ENCODE measurements at places on chromosomes 2 and 18.

DNA sequence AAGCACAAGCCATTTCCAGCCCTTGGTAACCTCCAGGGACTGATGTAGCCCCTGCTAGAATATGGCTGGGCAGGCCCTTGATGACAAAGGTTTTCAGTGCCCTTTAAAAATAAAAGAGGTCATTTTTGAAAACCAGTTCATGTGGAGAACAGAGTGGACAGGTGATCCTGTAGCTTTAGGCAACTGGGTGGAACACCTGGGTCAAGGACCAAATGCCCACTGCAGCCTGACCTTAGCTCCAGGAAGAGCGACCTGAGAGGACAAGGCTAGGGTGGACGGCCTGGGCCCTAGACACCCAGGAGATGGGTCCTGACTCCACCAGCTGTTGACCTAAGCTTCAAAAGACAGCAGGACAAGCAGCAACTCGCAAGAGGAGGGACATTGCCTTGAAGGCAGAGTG lies 116.6 kb downstream of the LIPG start:
- DNase-seq = no peak

- DNase-seq = peak; percentile 41
These were observed 168.2 kb downstream of the FAM210A start for GRCh38 chr18:13558124-13558523.

DNA sequence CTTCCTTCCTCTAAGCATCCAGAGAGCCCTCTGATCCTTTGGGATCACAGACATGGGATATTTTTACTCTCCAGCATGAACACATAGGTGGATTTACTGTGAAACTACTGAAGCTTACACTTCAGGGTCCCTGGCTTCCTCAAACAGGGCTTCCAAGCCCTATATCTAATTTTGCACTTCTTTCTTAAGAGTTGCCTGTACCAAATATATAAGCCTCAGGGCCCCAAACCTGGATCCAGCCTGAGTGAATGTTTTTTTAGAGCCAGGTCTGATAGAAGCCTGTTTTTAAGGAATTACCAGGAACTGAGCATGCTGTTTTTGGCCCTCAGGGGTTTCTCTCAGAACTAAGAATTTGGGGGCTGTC lies 13.2 kb upstream of the KCMF1 start:
- DNase-seq = no peak

DNA sequence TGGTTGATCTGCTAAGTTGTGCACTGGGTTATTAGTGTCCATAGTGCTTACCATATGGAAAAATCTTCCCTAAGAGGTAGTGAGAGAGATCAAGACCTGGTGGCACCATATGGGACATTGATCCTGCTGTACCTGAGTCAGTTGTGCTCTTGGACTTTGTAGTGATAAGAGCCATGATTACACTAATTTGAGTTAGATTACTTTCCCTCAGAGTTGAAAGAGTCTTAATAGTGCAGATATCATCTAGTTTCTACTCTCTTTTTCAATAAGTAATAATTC lies 114.2 kb downstream of the KCNE4 start:
- no peak for DNase-seq

- DNase-seq = no peak
These were observed 188.1 kb downstream of the ZEB2 start for GRCh38 chr2:144331674-144332355.

DNA sequence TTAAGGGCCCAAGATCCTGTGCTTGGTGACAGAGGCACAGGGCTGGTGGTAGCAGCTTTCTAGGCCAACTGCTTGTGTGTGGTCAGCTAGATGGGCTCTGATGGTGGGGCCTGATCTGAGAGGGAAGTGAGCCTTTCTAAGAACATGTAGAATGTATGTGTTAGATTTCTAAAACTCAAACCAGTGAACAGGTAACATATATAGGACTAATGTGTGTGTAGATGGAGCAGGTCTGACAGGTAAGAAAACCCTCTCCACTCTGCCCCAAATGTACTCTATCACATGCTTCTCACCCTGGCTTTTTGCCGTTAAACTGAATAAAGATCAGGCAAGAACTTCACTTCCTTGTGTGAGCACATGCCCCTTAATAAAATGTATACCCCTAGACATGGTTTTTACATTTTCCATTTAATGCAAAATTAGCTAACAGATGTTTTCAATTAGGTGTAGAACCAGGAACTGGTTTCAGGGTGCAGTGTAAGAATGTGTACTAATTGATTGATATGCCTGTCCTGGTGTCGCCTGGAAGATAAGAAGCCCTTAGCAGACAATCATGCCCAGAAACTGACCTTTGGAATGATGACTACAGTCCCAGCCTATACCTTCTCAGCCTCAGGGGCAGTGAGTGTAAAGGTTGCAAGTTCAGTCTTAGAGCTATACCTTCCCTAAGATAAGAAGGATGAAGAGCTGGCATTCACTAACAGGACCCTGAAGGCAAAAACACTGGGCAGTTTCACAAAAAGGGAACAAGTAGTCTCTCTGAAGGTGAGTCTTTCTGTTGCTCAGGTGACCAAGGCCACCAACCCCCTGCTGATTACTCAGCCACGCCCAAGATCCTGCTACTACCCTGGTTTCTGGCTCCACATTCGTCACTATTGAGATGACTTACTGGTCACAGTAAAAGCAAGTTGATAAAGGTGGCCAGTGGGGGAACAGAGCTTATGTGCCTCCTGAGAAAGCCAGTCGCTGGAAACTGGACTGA lies 71.2 kb downstream of the SPATS2L start:
- DNase-seq = no peak

GRCh38 chr18:77124452-77124922 lies 8.1 kb downstream of the MBP start:
- no peak for DNase-seq

GRCh38 chr2:224359569-224359968 lies 42.3 kb downstream of the FAM124B start:
- no peak for DNase-seq

- no peak for DNase-seq
These were observed 156.5 kb downstream of the MYO5B start for GRCh38 chr18:50038448-50038847.

DNA sequence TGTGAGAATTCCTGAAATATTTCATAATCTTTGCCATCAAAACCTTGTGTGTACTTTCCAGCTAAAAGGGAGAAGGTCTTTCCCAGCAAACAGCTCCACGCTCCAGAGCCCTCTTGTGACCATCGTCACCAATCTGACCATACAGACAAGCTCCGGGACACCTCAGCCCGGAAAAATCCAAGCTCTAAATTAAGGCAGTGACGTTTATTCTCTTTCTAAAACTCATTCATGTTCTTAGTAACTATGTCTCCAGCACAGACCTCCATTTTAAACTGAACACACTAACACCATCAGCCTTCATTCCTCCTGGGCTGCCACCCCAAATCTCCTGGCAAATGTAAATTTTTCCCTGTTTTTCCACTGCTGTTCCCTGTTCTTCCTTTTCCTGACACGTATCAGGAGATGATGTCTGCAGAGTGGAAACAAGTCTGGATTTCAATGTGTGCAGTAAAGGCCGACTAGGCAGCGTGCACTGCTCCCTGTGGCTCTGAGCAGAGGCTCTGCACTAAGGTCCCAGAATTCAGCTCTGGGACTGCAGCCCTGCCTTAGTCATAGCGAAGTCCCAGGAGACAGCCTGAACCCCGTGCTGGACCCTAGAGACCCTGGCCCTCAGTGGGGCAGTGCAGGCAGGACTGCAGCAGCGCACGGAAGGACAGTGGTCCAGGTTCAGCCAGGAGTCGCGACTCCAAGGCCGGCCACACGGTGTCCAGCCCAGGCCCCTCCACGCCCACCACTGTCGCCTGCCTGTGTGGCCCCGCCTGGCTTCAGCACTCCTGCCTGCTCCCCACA lies 452.5 kb upstream of the SALL3 start:
- DNase-seq = no peak

GRCh38 chr2:104378853-104379374 lies 475.0 kb upstream of the POU3F3 start:
- DNase-seq = no peak

DNA sequence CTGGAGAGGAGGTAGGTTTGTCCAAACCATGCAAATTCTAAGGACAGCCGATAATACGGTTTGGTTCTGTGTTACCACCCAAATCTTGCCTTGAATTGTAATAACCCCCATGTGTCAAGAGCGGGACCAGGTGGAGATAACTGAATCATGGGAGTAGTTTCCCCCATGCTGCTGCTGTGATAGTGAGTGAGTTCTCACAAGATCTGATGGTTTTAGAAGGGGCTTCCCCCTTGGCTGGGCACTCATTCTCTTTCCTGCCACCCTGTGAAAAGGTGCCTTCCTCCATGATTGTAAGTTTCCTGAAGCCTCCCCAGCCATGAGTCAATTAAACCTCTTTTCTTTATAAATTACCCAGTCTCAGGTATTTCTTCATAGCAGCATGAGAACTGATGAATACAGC lies 295.2 kb downstream of the NBAS start:
- DNase-seq = no peak

Measured in AG08396 (cell line).